Inflammatory macrophage treated with lipopolysaccharide for 1 hour (primary cell): ENCODE measurements at places on chromosomes 12 and 14.

- DNase-seq: peak; percentile 27
Observed at GRCh38 chr14:69475194-69475818, 9.2 kb upstream of the PLEKHD1 start.

DNA sequence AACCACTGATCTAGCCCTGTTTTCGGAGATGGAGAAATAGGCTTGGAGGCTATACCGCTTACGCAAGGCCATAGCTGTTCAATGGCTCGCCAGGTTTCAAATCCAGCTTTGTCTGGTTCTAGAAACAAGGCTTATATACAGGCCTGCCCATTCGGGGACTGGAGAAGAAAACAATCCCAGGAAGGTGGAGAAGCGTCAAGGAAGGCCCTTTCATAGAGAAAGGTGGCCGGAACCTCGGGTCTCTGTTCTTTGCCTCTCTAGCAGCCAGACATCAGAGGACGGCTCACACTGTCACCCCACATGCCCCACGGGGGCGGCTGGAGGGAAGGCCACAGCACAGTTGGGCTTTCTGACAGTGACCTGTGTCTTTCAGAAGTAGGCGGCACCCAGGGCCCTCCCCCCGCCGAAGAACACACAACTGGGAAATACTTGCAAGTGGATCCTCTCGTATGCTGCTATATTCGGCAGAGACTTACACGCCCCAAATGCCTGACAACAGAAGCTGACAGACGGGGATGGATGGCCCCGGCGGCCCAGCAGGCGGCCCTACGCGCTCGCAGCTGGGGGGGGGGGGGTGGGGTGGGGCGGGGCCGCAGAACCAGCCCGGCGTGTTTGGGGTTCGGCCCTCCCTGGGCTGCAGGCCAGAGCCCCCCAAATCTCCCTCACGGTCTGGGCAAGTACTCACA is 4.5 kb upstream of the SETD1B start:
- peak; percentile 66 for DNase-seq

GRCh38 chr14:94474581-94475031 is 1.4 kb downstream of the SERPINA9 start:
- no peak for DNase-seq

GRCh38 chr14:100567009-100567876 is 20.0 kb downstream of the BEGAIN start:
- peak; percentile 24 for DNase-seq

DNA sequence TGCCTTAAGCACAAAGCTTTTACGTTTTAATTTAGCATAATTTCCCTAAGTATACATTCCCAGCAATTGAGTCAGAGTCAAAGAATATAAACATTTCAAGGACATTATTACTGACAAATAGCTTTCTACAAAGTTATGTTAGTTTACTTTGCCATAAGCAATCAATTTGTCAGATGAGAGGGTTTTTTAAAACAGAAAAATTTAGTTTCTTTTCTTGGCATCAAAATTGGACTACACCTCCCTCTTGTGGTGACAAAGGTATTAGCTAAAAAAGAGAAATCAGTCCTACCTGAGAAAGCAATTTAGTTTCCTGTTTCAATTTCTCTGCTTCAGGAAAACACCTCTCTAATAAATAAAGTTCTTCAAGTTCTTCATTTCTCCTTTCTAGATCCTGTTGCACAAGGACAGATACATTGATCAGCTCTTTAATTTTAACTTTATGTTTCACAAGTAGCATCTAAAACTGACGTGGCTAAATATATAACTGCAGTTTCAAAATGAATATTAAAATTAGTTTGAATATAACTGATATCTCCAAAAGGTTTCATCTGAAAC is 39.9 kb downstream of the DNAI7 start:
- DNase-seq: peak; percentile 38

GRCh38 chr14:101109981-101110728 is 206.6 kb upstream of the RTL1 start:
- no peak for DNase-seq

DNA sequence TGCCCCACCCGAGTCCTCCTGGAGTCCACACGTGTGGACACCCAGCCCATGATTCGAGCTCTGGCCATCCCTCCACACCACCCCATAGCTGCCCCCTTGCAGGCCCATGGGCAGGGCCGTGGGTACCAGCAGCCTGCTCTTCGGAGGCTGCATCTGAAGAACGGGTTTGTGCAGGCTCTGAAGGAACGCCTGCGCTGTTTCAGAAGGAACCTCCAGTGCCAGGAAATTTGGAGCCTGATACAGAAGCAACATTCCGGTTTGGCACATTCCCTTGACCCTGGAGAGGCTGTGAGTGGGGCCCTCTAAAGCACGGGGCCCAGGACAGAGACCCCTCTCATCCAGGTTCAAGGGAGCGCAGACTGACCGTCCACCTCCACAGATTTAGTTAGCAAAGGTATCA is 57.0 kb downstream of the ZNF664 start:
- no peak for DNase-seq

GRCh38 chr14:22565391-22565945 is 23.6 kb downstream of the DAD1 start:
- DNase-seq: no peak

DNA sequence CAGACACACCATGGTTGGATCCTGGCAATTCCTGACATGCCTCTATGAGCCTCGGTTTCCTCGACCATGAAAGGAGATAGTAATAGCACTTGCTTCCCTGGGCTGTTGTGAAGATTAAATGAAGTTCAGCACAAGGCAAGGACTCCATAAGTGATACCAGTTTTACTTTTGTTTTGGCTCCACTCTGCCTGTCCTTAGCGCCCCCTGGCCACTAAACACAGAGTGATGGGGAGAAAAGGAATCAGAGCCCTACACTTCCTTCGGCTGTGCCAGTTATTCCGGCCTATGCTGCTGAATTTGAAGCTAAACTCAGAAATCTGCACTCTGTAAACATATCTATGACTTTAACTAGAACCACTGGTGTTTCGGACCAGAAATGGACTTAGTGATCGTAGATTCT is 173.8 kb downstream of the C12orf75 start:
- DNase-seq: no peak

DNA sequence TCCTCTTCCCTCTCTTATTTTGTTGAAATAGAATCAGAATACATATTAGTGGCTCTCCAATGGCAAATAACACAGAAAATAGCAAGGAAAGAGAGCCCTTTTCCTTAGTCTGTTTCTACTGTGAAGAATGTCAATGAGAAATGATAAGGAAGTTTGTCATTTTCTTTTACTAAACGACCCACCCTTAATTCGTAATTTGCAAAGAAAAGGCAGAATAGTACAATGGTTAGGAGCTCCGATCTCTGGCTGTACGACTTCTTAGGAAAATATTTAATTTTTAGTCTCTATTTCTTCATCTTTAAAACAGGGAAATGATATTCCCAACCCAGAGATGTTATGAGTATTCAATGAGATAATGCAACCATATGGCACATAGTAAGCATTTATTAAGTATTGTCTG is 6.0 kb downstream of the PAX9 start:
- DNase-seq: no peak

- DNase-seq: no peak
Observed at GRCh38 chr12:11075642-11076041, 13.5 kb upstream of the TAS2R46 start.

- DNase-seq: no peak
Observed at GRCh38 chr14:61435563-61436337, 114.4 kb downstream of the PRKCH start.

GRCh38 chr12:107567876-107568619 is 117.6 kb upstream of the PWP1 start:
- DNase-seq: no peak

DNA sequence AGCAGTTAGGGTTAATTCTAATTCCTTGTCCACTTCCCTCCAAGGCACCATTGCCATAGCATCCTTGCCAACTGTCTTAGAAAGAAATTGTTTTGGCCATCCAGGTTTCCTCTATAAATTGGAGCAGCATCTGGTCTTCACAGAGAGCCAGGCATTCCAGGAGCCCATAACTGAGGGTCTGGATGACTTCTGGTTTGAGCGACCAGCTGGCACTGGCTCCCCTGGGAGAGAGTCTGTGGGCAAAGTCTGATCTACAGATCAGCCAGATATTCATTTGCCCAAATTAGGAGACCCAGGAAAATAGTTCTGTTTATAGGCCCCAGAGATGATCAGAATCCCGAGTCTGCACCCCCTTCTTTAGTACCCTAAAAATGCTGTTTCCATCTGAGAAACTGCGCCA is 16.0 kb downstream of the VSX2 start:
- no peak for DNase-seq

- DNase-seq: no peak
Observed at GRCh38 chr14:21102521-21103410, 1.9 kb downstream of the TMEM253 start.

GRCh38 chr14:72217135-72217534 is 284.9 kb downstream of the RGS6 start:
- DNase-seq: no peak

GRCh38 chr14:94646066-94646465 is 33.9 kb downstream of the SERPINA3 start:
- no peak for DNase-seq
